T-cell (primary cell): ENCODE measurements at places on chromosomes 1 and 21. TPM values are rescaled to one million over a fixed set of nuclear protein-coding genes. Genes with fewer than 3 reads are reported as not detected.

The AMY1C gene
- not detected for total RNA-seq

The CELA2B gene
- total RNA-seq, result 0.41 TPM

The NIBAN1 gene
- total RNA-seq, result 46.0 TPM

The G0S2 gene
- 0.59 TPM for total RNA-seq

The SLC6A9 gene
- not detected for total RNA-seq

The CD244 gene
- total RNA-seq, result 12.4 TPM

The EFNA4 gene
- total RNA-seq, result 7.8 TPM

The HPDL gene
- total RNA-seq, result 0.68 TPM

The WARS2 gene
- total RNA-seq, result 6.8 TPM

The SPRR2G gene
- not detected for total RNA-seq

The CYYR1 gene
- total RNA-seq, result 0.29 TPM

The GPR61 gene
- total RNA-seq, result 0.35 TPM

The WDR64 gene
- not detected for total RNA-seq

The HTR6 gene
- total RNA-seq, result 0.19 TPM

The GOLT1A gene
- 0.32 TPM for total RNA-seq

The OR2L13 gene
- not detected for total RNA-seq

The OLIG1 gene
- total RNA-seq, result not detected

The IGSF9 gene
- total RNA-seq, result 0.16 TPM

The ESPN gene
- total RNA-seq, result 8.1 TPM

The KANK4 gene
- not detected for total RNA-seq

The CREB3L4 gene
- total RNA-seq, result 4.0 TPM

The GBP7 gene
- 0.25 TPM for total RNA-seq

The POU3F1 gene
- total RNA-seq, result 0.72 TPM

The TNNT2 gene
- not detected for total RNA-seq

The ANKRD65 gene
- total RNA-seq, result not detected

The TMPRSS15 gene
- not detected for total RNA-seq

The ACOT11 gene
- 0.70 TPM for total RNA-seq

The PBX1 gene
- total RNA-seq, result 0.92 TPM

The CNIH3 gene
- 2.3 TPM for total RNA-seq

The LCE1D gene
- not detected for total RNA-seq

The DEPDC1 gene
- 0.08 TPM for total RNA-seq

The TMEM50A gene
- total RNA-seq, result 97.6 TPM

The TAS1R3 gene
- total RNA-seq, result 1.6 TPM

The MPZ gene
- total RNA-seq, result 3.6 TPM

The ANXA9 gene
- not detected for total RNA-seq

The ZBTB7B gene
- total RNA-seq, result 47.0 TPM

The TNFRSF25 gene
- 534 TPM for total RNA-seq

The CELA3A gene
- not detected for total RNA-seq

The SPATA45 gene
- 0.57 TPM for total RNA-seq

The ATP5PF gene
- 46.6 TPM for total RNA-seq
